Adipocyte (in vitro differentiated cells): ENCODE measurements at places on chromosomes 7 and 10.

- no peak for DNase-seq
These were observed 1.7 kb upstream of the HOXA4 start for GRCh38 chr7:27132214-27132613.

- no peak for DNase-seq
These were observed 99.3 kb upstream of the NFE2L3 start for GRCh38 chr7:26052706-26053105.

DNA sequence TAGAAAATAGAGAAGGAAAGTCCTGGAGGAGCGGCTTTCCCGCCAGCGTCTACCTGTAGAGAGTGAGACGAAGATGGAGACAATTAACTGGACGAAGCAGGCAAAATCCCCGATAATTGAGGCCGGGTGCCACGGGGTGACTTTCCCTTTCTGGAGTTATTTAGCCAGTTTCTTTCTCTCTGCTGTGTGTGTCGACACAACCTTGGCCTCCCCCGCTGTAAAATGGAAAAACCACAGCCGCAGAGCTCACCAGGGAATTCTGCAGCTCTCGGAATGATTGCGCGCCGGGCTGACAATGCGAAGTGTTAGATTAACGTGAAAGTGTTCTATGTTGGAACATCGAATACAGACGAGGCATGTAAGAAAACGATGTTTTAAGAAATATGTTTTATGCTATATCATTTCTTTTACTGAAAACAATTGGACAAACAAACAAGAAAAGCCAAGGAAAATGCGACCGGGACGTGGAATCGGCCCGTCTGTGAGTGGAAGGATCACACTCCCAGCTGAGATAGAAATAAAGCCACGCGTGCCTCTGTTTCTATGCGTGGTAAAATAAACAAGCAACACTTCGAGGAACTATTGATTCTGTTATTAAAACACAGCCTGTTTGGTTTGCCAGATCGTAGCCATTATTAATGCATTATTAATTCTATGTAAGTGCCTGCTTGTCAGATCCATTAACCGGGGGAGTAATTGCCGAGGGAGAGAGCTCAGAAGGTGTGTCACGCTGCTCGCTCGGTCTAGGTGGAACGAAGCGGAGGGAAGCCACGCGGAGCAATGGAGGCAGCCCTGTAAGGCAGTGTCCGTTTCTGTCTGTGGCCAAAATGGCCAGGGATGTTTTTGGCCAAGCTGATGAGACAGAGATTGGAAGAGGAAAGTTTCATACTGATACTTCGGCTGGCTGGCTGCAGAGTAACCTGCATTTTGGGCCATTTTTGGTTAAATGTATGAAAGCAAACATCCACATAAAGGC is 129.4 kb downstream of the DNAJB6 start:
- no peak for DNase-seq

- DNase-seq, result no peak
These were observed at the start of gene AZGP1 for GRCh38 chr7:99975782-99976521. Gene AZGP1 (minus strand): TSS chr7:99976031. CDS start chr7:99976020, 11 bp downstream.

DNA sequence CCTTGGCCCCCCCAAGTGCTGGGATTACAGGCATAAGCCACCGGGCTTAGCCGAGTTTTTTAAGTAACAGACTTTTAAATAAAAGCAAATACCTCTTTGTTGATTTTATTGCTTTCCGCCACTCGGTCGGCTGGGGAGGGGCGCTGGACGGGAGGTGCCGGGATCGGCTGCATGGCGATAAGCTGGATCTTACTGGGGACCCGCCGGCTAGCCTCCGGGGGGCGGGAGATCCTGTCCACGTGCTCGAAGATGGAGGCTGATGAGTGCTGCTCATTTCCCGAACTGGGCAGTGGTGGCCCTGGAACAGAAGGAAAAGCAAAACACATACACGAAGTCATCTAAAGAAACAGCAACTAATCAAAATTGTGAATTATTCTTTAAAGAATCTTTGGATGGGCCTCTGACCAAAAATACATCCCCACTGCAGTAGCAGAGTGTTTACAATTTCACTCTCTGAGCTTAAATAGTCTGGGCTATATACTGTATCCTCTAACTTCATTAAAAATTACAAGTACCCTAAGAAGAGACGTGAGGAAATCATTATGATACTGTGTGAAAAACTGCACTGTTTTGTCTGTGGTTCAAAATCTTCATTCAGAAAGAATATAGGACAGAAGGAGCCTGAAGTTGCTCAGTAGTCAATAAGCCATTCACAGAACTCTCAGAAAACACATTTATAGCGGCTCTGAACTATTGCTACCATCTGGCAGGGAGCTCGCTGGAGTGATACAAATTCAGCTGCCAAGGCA is 73.2 kb upstream of the ATP6V0A4 start:
- DNase-seq, result no peak

DNA sequence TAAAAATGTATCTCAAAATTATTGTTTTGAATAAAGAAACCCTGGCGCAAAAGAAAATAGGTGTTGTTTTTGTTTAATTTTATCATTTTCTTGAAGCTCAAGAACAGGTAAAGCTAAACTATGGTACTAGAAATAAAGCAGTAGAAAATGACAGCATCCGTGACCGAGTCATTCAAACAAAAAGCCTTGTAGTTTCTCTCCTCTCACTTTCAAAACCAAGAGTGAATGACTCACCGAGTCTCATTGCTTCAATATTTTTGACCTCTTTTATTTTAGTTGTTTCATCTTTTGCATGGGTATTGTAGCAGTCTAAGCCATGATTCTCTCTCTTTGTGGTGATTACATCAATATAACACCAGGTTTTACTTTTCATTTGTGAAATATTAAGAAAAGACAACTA is 396.5 kb downstream of the POM121L12 start:
- DNase-seq, result no peak

DNA sequence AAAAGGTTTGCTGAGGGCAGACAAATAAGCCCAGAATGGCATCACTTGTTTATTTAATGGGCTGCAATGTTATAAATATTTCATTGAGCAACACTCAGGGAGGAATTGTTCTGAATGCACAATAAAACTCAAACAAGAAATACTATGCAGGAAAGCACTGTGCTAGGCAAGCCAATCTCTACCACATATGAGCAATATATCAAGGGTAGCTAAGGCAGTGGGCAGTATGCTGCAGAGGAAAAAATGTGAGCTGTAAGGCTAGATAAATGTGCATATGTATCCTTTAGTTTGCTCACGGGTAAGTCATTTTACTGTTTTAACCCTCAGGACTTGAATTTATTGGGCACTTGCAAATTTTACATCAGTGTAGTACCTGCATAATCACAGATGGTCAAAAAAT is 349.6 kb downstream of the CDC14C start:
- DNase-seq, result no peak

GRCh38 chr10:9023206-9023605 is 968.7 kb downstream of the GATA3 start:
- DNase-seq, result no peak

- DNase-seq, result no peak
These were observed 116.8 kb upstream of the BMPER start for GRCh38 chr7:33788531-33788930.

DNA sequence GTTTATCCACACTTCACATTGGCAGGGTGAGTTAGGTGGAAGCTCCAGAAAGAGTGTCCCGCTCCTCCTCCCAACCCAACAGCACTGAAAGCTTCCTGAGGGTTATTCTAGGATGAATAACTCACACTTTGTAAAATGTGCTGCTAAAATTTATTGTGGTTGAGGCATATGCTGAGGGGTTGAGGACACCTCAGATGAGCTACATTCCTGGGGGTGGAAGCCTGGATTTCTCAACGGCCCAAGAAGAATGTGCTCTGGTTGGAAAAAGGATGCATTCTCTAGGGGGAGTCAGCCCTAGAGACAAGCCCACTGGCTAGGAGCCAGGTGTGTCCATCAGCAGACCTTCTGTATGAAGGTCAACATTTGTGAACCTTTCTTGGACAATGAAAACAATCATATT is 91.5 kb upstream of the PDE1C start:
- peak; percentile 68 for DNase-seq

- no peak for DNase-seq
These were observed 6.2 kb downstream of the BUB3 start for GRCh38 chr10:123160311-123160980.

GRCh38 chr7:133252506-133252857 is 396 bp upstream of the EXOC4 start:
- no peak for DNase-seq

- DNase-seq, result no peak
These were observed 27.7 kb downstream of the PSPH start for GRCh38 chr7:56023500-56023899.

DNA sequence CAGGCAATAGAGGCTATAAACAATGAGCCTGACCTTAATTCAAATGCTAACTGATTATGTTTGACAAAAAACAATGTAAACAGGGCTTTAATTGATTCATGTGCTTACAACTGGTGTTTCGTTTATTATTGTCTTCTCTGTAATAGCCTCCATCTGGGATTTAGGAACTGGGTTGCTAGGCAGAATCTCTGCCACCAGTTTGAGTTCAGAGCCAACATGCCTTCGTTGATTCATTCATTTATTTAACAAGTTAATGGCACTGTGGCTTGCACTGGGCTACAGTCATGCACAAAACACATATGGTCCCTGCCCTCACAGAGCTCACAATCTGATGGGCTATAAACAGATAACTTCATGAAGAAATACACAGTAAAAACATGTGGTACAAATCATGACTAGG is 19.6 kb upstream of the CDHR3 start:
- DNase-seq, result no peak

- DNase-seq, result no peak
These were observed 21.3 kb downstream of the PTPN12 start for GRCh38 chr7:77558284-77558967.

DNA sequence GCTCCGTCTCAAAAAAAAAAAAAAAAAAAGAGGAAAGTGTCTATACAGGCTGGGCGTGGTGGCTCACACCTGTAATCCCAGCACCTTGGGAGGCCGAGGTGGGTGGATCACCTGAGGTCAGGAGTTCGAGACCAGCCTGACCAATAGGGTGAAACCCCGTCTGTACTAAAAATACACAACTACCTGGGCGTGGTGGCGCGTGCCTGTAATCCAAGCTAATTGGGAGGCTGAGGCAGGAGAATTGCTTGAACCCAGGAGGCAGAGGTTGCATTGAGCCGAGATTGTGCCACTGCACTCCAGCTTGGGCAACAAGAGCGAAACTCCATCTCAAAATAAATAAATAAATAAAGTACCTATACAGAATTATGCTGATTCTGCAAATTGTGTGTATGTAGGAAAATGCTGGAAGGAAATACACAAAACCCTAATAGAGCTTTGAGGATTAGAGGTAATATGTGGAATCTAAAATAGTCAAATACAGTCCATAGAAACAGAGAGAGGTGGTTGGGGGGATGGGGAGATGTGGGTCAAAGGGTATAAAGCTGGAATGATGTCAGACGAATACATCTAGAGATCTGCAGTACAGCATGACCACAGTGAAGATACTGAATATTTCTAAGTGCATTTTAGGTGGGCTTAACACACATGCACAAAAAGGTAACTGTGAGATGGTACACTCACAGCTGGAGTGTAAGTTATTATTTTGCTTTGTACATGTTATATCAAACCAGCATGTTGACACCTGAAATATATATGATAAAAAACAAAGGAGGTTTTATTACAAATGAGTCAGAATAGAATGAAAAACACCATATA is 174.5 kb upstream of the KLF14 start:
- DNase-seq, result no peak

DNA sequence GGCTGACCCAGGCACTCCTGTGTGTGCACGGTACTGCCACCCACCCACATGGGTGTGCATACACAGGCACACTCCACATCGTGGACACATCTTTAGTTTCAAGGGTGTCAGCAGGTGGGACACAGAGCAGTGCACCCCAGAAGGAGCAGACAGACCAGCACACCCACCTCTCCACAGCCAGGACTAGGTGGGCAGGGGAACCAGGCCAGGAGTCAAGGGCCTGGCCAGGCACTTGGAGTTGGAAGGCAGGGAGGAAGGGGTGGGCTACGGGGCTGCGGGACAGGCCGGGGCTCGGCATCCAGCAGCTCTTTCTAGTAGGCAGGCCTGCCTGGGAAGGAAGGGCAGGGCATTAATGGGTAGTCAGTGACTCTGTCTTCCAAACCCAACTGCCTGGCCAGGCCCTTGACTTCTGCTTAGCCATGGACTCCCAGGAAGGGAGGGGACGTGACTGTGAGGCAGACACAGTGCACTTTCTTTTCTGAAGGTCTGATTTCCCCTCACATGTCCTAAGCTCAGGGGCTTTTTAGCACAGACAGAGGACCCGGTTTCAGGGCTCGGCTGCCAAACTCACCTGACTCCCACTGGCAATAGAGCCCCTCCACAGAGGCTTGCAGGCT is 14.6 kb downstream of the RASGEF1A start:
- DNase-seq, result no peak

DNA sequence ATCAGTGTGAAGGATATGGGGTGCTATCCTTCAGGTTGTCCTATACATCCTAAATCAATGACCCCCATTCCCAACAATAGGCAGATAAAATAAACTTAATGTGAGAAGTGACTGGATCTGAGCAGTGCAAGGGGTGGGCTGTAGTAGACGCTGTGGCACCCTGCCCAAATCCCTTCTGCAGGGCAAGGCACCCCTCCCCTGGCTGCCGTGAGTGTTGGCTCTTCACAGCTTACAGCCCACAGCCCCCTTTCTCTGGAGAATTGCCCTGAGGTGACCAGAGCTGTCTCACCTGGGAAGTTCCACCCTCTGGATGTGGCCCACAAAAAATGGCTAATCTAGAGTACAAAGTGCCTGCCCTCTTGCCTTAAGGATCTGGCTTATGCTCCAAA is 25.8 kb upstream of the PPIF start:
- no peak for DNase-seq

DNA sequence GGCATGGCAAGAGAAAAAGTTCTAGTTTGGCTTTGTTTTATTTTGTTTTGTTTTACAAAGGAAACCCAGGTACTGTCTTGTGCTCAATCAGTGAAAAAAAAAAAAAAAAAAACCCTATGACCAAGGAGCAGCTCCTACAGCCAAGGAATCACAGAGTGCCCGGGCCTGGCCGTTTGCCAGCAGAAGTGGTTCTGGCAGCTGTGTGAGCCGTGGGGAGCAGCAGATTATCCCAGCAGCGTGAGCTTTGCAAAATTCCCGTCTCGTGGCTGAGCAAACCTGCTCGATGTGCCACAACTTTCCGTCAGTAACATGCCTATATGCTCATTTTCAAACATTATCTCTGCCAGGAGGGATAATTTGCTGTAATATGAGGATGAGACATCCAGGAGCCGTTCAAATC is 293.7 kb downstream of the POU6F2 start:
- peak; percentile 15 for DNase-seq

- no peak for DNase-seq
These were observed 36.6 kb upstream of the FMC1 start for GRCh38 chr7:139304517-139304916.

DNA sequence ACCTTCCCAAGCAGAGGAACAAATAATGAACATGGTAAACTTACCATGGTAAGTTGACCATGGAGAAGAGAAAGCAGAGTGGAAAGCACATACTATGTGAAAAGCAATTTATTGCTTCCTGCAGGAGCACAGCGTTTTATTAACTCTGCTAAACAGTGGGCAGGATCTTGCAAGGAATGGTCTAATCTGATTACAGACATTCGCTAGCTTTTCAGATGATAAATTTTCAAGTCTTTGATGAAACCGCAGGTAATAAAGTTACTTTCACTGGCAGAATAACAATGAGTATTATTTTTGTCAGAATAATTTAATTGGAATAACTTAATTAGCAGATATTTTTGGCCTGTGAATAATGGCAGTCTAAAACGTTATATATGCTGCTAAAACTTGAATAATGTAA is 89.6 kb upstream of the HGF start:
- DNase-seq, result no peak

GRCh38 chr7:17584822-17585221 is 286.4 kb downstream of the AHR start:
- DNase-seq, result peak; percentile 40

GRCh38 chr7:38903057-38903456 is 5.9 kb downstream of the VPS41 start:
- DNase-seq, result no peak
